Astrocyte (in vitro differentiated cells and primary cell): ENCODE measurements at places on chromosomes 2 and 18. TPM values are rescaled to one million over a fixed set of nuclear protein-coding genes. Genes with fewer than 3 reads are reported as not detected.
A peak's percentile ranks its signal among the peaks of the same experiment; 100 is the strongest.

Gene SULT1C2
- 0.23 TPM in 1 of 2 replicates, not detected in the other for total RNA-seq

Gene UGT1A6
- not detected in 2 replicates for total RNA-seq

Gene LONRF2
- total RNA-seq = 0.45 and 0.62 TPM in 2 replicates

Gene GBX2
- total RNA-seq = 1.2 and 1.8 TPM in 2 replicates

Gene MC2R
- total RNA-seq = not detected in 2 replicates

Gene GALNT13
- total RNA-seq = 2.0 and 2.6 TPM in 2 replicates

GRCh38 chr2:113078350-113078839 lies 10.6 kb downstream of the IL1F10 start:
- H3K4me1 ChIP-seq = no peaks in the 10 kb centered on the region
- no peaks in the 10 kb centered on the region for H3K36me3 ChIP-seq
- peak; percentile 60 for DNase-seq
- no peak overlapping the region for H3K4me3 ChIP-seq
- H3K27ac ChIP-seq = no peak overlapping the region
- peaks cover 25% of the 10 kb centered on the region for H3K27me3 ChIP-seq

DNA sequence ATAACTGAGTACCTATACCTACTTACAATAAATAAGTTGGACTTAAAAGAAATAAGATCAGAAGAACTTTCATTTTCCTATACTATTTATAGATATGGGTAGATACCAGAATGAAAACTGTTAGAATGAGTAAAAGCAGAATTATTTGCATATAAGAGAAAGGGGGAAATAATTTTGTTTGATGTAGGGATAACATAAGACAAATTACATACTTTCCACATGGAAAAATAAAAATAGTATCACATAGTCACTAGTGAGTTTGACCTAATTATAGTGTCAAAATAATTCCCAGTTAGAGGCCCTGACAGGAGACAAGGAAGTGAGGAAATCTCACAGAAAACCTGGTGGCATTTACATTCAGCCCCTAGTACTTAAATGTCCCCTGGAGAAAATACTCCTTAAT lies 28.6 kb downstream of the KCMF1 start:
- no peak overlapping the region for H3K27ac ChIP-seq
- no peaks in the 10 kb centered on the region for H3K36me3 ChIP-seq
- H3K27me3 ChIP-seq = no peaks in the 10 kb centered on the region

DNA sequence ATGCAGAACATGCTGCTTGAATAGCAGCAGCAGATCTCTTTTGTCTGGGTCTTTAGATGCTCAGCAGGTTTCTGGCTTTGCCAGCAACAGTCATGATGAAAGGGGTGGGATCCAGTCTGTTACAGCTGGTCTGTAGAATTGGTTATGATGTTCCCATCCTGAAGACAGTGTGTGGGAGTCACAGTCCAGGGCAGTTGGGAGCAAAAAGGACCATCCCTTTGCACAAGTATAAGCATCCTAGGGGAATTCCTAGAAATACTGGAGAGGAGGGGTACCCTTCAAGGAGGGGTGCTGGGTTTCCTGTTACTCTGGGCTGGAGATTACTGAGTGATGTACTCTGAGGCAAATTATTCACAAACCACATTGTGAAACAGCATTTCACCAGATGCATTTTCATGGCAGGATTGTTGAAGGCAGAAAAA lies 119.9 kb upstream of the RND3 start:
- H3K27me3 ChIP-seq = no peaks in the 10 kb centered on the region
- no peak overlapping the region for H3K27ac ChIP-seq
- H3K36me3 ChIP-seq = no peaks in the 10 kb centered on the region

DNA sequence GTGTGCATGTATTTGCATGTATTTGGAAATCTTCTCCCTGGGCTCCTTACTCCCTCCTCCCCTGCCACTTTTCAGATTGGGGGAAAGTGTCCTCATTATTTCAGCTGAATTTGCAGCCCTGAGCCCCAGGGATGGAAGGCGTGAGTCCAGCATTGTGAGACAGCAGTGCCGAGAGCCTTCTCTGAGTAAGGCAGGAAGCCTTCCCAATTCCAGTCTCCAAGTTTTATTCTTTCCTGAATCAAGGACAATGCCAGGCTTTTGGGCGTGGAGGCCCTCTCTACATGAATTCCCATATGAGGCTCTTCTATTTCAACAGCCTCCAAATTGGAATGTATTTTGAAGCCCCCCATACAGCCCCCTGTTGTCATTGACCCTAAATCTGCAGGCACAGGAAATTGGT lies 163.5 kb downstream of the ACKR3 start:
- DNase-seq = no peak
- peaks cover 17% of the 10 kb centered on the region for H3K27me3 ChIP-seq
- no peak overlapping the region for H3K4me3 ChIP-seq
- H3K4me1 ChIP-seq = no peaks in the 10 kb centered on the region

DNA sequence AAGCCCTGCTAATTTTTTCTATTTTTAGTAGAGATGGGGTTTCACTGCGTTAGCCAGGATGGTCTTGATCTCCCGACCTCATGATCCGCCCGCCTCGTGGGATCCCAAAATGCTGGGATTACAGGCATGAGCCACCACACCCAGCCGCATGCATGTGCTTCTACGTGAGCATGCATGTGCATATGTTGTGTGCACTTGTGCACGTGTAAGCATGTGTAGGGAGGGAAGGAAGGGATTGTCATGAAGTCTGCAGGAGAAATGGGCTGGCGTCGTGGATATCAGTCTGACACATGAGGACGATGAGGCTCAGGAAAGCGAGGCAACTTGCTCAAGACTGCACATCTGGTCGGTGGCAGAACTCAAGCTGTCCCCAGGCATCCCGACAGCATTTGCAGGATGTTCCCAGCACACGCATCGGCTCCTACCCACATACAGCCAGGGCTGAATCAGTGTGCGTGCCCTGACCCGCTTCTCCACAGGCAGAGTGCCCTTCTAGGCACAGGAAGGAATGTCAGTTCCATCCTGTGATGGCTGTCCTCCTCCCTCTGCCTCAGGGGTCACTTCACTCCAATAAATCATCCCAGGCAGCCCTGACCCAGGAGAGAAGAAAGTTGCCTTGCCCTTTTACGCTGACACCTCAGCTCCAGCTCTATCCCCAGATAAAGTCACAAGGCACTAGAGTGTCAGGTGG lies 49.9 kb upstream of the SLC14A2 start:
- peaks cover 12% of the 10 kb centered on the region for H3K4me1 ChIP-seq
- DNase-seq = no peak
- H3K4me3 ChIP-seq = no peak overlapping the region
- no peaks in the 10 kb centered on the region for H3K27me3 ChIP-seq
- H3K36me3 ChIP-seq = no peaks in the 10 kb centered on the region
- H3K27ac ChIP-seq = no peak overlapping the region

DNA sequence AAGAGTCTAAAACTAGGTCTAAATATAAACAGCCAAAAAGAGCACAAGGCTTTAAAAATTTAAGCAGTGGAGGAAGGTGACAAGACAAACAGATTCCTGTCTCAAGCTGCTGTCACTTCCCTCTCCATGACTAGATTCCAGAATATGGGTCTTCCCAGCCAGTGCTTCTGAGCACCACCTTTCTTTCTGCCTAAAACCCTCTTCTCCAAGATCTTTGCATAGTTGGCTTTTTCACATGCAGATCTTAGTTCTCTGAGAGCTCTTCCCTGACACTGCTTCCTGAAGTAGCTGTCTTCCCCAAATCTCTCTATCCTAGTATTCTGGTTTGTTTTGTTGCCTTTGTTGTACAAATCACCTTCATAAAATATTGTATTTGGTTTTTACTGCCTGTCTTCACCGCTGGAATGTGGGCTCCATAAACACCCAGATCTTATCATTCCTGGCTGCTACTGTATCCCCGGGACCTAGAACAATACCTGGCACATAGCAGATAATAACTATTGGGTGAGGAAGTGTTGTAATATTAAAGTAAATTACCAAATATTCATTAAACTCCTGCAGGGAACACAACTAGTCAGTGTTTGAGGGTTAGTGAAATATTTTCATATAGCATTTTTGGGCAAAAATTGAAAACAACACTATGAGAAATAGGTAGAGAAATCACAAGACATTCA lies 150.2 kb downstream of the CCDC85A start:
- H3K36me3 ChIP-seq = no peaks in the 10 kb centered on the region
- H3K27me3 ChIP-seq = no peaks in the 10 kb centered on the region
- H3K27ac ChIP-seq = no peak overlapping the region
- no peak overlapping the region for H3K4me3 ChIP-seq

GRCh38 chr2:86232373-86232784 lies 33.1 kb downstream of the MRPL35 start:
- H3K27me3 ChIP-seq = no peaks in the 10 kb centered on the region
- DNase-seq = no peak
- H3K27ac ChIP-seq = no peak overlapping the region
- no peak overlapping the region for H3K4me3 ChIP-seq

GRCh38 chr2:14909795-14910194 lies 277.3 kb downstream of the LRATD1 start:
- H3K27me3 ChIP-seq = no peaks in the 10 kb centered on the region
- no peak overlapping the region for H3K4me3 ChIP-seq
- no peaks in the 10 kb centered on the region for H3K4me1 ChIP-seq
- DNase-seq = no peak
- no peak overlapping the region for H3K27ac ChIP-seq

- DNase-seq = peak; percentile 99
- H3K4me3 ChIP-seq = no peak overlapping the region
- peak overlapping the region; percentile 81 for H3K27ac ChIP-seq
- H3K36me3 ChIP-seq = no peaks in the 10 kb centered on the region
- H3K4me1 ChIP-seq = peaks cover 25% of the 10 kb centered on the region
Measured at GRCh38 chr2:157692768-157693167, 64.1 kb upstream of the ACVR1C start.

DNA sequence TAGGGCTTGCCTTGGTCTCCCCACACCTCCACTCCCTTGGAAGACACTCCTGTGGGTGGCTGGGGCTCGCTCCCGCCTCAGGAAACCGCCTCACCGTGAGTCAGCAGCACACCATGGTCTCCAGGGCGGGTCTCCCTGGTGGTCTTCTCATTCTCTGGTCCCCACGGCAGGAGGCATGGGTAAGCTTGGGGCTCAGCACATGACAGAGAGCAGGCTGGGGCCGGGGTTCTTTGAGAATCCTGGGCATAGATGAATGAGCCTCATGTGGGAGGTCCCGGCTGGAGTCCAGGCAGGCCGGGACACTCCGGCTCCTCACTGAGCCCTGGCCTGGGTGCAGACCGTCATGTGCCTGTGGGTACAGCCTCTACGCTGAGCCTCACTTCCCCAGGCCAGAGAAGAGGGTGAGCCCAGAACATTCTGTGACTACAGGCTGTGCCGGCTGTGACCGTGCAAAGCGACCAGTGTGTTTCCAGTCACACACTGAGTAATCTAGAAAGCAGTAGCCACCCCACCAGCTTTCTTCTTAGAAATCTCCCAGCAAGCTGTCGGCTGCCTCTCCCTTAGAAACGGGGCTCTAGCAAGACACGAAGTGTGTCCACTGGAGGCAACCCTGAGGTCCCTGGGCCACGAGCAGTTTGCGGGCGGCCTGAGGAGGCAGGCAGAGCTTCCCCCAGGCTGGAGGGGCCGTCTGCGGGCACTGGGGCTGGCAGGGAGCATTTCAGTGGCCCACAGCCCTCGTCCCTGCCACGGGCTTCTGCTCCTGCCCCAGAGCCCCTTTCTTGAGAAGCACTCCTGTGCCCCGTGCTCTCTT lies 93.1 kb downstream of the RHOB start:
- no peak overlapping the region for H3K27ac ChIP-seq
- no peak overlapping the region for H3K4me3 ChIP-seq
- no peak for DNase-seq
- H3K36me3 ChIP-seq = no peaks in the 10 kb centered on the region

DNA sequence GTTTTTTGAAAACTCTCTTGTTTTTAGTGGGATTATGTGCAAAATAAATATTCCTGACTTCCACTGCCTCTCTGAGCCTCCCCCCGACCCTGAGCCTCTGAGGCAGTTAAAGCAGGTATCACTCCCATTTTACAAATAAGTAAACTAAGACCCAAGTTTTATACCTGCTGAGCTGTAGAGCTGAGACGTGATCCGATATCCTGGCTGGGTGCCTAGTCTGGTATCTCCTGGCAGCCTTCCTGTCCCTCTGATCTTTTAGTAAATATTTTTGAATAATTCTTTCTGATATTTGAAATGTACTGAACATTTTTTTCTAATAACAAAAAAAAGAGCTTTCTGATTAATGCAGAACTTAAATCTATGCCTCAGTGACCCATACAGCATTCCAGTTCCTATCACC lies 108.3 kb upstream of the NOSTRIN start:
- H3K4me3 ChIP-seq = no peak overlapping the region
- no peaks in the 10 kb centered on the region for H3K27me3 ChIP-seq
- no peak overlapping the region for H3K27ac ChIP-seq
- no peak for DNase-seq
- no peaks in the 10 kb centered on the region for H3K36me3 ChIP-seq
- no peaks in the 10 kb centered on the region for H3K4me1 ChIP-seq

DNA sequence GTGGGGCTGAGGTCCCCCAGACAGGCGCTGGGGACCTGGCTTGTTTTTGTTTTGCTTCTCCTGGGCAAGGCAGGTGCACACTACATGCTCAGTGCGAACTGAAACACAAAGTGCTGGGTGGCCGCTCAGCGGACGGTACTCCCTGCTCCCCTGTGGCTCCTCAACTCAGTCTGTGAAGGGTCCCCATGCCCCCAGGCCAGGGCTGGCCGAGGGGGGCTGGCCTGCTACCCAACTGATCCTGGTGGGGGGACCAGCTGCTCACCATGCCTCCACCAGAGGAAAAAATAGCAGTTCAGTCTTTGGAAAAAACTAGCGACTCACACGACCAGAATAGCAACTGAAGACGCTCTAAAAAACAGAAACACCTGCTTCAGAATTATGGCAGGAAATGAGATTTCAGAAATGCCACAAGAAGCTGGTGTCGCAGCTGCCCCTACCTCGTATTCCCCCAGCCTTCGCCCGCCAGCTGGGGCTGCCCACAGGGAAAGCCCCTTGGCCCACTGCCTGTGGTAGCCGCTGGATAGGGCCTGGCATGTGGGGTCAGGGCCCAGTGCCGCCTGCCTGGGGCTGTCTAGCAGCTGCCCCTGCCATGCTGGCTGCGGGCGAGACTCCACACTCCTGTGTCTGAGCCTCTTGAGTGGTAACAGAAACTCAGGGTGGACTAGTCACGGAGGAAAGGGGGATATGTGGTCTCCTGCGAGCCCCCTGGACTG lies 43.7 kb downstream of the MEX3C start:
- H3K4me1 ChIP-seq = peaks cover 4% of the 10 kb centered on the region
- H3K4me3 ChIP-seq = no peak overlapping the region
- H3K27me3 ChIP-seq = no peaks in the 10 kb centered on the region
- H3K36me3 ChIP-seq = no peaks in the 10 kb centered on the region
- H3K27ac ChIP-seq = no peak overlapping the region
- no peak for DNase-seq

DNA sequence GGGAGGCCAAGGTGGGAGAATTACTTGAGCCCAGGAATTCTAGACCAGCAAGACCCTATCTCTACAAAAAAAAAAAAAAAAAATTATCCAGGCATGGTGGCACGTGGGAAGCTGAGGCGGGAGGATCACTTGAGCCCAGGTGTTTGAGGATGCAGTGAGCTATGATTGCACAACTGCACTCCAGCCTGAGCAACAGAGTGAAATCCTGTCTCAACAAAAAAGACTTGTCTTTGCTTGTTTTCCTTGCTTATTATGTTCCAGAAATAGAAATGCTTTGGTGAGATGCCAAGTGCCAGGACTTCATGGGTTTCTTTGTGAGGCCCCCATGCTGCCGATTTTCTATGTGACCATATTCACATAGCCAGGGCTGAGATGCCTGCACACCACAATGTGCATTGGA lies 9.0 kb downstream of the DCDC2C start:
- no peaks in the 10 kb centered on the region for H3K36me3 ChIP-seq
- no peak for DNase-seq
- H3K27me3 ChIP-seq = peaks cover 2% of the 10 kb centered on the region
- H3K4me1 ChIP-seq = no peaks in the 10 kb centered on the region

GRCh38 chr18:4068552-4069158 lies 386.5 kb downstream of the DLGAP1 start:
- no peaks in the 10 kb centered on the region for H3K27me3 ChIP-seq
- no peak overlapping the region for H3K4me3 ChIP-seq
- H3K27ac ChIP-seq = no peak overlapping the region
- DNase-seq = peak; percentile 22
- H3K4me1 ChIP-seq = no peaks in the 10 kb centered on the region
